MG63 (cell line): ENCODE measurements at places on chromosomes 5 and 9. TPM values are rescaled to one million over a fixed set of nuclear protein-coding genes. Genes with fewer than 3 reads are reported as not detected.

GRCh38 chr5:69454460-69455249, 37.9 kb upstream of the OCLN start:
- no peak for DNase-seq

- no peak for DNase-seq
These were observed 199.5 kb downstream of the MAST4 start for GRCh38 chr5:66795682-66796081.

GRCh38 chr9:98096091-98096490, 22.9 kb downstream of the TRIM14 start:
- no peak for DNase-seq

GRCh38 chr9:72065076-72065475, 4.7 kb upstream of the C9orf57 start:
- peak; percentile 14 for DNase-seq

GRCh38 chr5:44001675-44002380, 387.4 kb downstream of the FGF10 start:
- DNase-seq = no peak

DNA sequence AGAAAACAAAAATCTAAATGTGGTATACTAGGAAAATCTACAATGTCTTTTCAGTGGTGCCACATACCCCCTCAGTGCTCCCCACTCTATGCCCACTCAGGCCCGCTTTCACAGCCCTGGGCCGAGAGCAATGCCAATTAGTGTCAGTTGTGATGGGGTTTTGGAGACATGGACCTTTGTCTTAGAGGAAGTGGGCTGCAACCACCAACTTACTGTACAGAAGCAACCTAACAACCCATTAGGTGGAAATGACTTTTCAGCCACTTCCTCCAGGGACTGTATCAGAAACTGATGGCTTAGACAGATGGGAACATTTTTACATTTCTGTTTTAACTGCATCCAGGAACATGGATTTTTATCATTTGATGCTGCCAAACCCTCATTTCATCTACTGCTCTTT, 268.0 kb downstream of the BNC2 start:
- DNase-seq = no peak

- no peak for DNase-seq
These were observed 20.1 kb upstream of the SLC25A48 start for GRCh38 chr5:135814316-135814715.

GRCh38 chr9:130459151-130459550, 14.4 kb downstream of the ASS1 start:
- no peak for DNase-seq

GRCh38 chr5:151240924-151241635, 11.9 kb upstream of the GM2A start:
- DNase-seq = no peak

- DNase-seq = no peak
These were observed 12.4 kb downstream of the LCP2 start for GRCh38 chr5:170285181-170285580.

GRCh38 chr9:114202396-114202795, 47.1 kb downstream of the COL27A1 start:
- DNase-seq = no peak

DNA sequence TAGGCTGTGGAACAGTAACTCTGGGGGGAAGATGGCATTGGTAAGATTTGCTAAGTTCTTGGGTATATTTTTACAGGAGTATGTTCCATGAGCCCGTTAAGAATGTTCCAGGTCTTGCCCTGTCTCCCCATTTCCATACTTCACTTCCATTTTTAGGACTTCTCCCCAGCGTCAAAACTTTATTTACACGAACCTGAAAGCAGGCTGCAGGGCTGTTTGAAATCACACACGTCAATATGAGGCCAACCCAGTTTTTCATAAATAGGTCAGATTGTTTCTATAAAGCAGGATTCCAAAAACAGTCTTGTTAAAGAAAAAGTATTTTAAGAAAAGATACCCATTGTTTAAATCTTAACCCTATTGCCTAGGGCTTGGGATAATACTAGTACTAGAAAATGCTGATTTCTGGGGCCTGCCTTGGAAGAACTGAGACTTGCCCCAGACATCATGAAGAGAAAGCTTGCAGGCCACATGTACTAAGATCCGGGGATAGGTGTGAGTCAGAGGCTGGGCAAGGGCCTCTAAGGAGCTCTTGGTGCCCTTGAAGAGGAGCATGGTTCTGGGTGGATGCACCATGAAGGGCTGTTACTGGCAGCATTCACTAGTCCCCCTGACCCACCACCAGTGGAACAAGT, 24.2 kb downstream of the TRIO start:
- peak; percentile 79 for DNase-seq

DNA sequence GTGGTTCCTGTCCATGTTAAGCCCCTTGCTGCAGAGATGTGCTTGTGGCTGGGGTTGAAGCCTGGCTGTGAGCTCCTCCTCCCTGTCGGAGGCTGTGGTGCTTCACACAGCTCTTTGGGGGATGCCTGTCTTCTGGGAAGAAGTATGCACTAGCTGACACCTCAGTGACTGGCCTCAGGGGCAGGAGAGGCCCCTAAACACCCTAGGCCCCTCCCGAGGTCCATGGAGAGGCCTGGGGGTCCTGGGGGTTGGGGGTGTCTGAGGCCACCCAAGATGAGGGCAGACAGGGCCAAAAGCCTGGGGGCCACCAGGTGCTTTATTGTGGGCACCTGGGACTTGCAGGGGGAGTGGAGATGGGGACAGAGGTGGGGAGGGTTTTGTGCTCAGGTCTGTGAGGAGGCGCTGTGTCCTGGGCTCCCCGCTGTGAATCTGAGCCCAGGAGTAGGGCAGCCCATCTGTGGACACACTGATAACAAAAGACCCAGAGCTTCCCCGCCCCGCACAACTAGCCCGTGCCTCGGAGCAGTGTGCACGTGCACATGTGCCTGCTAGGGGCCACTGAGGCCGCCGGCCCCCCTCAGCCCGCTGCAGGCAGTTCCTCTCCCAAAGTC, 92.0 kb downstream of the PHF2 start:
- no peak for DNase-seq

DNA sequence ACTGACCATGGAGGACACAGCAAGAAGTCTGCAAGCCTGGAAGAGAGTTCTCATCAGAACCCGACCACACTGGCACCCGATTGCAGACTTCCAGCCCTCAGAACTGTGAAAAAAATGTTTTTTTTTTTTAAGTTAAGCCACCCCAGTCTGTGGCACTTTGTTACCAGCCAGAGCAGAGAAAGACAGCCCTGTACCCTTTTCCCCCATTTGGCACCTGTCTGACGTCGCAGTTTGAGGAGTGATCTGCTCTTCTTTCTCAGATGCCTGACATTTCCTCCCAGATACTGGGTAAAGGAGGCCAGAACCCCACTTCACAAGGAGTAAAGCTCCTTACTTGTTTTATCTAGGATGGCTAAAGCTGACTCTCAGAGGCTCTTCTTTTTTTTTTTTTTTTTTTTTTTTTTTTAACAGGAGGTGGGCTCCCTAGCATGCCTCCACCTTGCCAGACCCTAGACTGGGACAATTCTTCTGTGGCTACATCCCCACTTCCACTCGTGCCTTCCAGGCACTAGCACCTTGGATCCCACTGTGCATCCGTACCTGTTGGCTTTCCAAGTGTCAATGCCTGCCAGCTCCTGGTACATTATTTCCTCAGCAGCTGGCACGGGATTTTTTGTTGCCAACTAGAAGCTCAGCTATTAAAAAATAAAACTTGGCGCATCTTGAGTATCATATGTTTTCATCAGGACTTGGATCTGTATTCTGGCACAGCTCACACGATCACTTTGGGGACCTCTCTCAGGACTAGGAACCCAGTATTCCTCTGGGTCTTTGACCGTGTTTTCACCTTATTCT, 14.4 kb downstream of the CAMK4 start:
- DNase-seq = no peak

GRCh38 chr9:108158236-108158995, 668.8 kb upstream of the KLF4 start:
- no peak for DNase-seq

- DNase-seq = peak; percentile 15
These were observed 65.5 kb upstream of the ABCA1 start for GRCh38 chr9:104993291-104993963.

GRCh38 chr9:33178972-33179697, 12.0 kb upstream of the B4GALT1 start:
- no peak for DNase-seq

- DNase-seq = no peak
These were observed 35.1 kb downstream of the ANXA2R start for GRCh38 chr5:43005031-43005430.

- no peak for DNase-seq
These were observed 7.4 kb upstream of the KLF4 start for GRCh38 chr9:107496976-107497375.

- DNase-seq = no peak
These were observed 46.3 kb upstream of the JMY start for GRCh38 chr5:79189439-79190234.

GRCh38 chr5:25975885-25976284, 1062.5 kb downstream of the CDH9 start:
- DNase-seq = no peak

- DNase-seq = no peak
These were observed 10.3 kb upstream of the NEUROG1 start for GRCh38 chr5:135546101-135546500.

The PTGS1 gene
- total RNA-seq = not detected in 2 replicates

The SLC4A9 gene
- not detected in 2 replicates for total RNA-seq

The MOB3B gene
- total RNA-seq = not detected in 2 replicates

The CMYA5 gene
- total RNA-seq = 0.07 TPM in 1 of 2 replicates, not detected in the other

The CDKN2B-AS1 gene
- total RNA-seq = not detected in 2 replicates

The CD14 gene
- total RNA-seq = 0.49 and 2.6 TPM in 2 replicates

The OLFM1 gene
- 37.1 and 47.3 TPM in 2 replicates for total RNA-seq

The OMD gene
- not detected in 2 replicates for total RNA-seq
